ENCODE measurements at places on chromosomes 13 and 19. TPM values are rescaled to one million over a fixed set of nuclear protein-coding genes. Genes with fewer than 3 reads are reported as not detected.

The EFNB2 gene
- 0.24 TPM for total RNA-seq

The TPTE2 gene
- 0.22 TPM for total RNA-seq

DNA sequence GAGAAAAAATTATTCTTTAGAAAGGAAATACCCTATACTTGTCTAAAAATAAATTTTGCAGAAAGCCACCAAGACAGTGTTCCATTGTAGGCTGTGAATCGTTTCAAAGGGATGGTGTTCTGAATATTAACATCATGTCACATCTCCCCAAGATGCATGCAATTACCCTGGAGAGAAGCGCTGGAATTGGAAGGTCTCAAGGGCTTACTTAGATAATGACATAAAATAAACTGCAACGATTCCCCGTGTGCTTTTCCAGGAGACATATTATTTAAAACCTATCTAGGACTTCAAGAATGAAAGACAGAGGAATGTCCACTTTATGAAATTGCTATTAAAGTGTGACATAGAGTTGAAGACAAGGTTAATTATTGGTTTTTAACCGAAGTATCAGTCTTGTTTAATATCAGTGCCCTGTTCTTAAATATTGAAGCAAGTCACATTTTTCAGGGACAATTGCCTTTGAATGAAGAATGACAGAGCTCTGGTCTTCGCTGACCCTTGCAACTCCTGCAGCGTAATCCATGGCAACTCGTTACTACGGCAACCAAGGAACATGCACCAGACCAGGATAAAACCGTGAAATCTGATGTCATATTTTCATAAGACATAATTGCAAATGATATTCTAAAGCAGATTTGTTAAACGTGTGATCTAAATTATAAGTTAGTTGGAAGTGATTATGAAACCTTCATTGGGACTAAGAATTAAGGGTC, 91.7 kb downstream of the EFNB2 start:
- no peaks in the 10 kb centered on the region for H3K36me3 ChIP-seq
- no peak for DNase-seq
- no peaks in the 10 kb centered on the region for H3K4me1 ChIP-seq

DNA sequence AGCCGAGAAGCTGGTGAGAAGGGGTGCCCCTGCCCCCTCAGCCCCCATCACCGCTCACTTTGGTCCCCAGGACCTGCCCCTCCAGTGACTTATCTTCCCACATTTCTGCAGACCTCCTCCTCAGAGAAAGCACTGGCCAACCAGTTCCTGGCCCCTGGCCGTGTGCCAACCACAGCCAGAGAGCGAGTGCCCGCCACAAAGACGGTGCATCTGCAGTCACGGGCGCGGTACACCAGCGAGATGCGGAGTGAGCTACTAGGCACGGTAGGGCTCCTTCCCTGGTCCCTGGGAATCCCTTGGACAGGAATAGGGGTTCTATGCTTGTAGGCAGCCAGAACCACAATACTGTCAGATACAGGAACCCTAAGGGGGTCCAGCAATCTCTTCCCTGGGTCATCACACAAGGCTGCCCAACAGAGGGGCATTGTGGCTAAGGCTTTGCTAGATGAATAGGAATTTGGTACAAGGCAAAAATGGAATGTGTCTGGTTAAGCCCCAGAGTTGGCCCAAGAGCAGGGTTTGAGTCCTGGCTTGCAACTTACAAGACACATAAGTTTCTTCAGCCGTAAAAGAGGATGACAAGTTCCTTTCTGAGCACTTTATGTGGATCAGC, 1.0 kb downstream of the USE1 start:
- H3K27me3 ChIP-seq, result no peaks in the 10 kb centered on the region
- peak overlapping the region; percentile 85 for H3K4me3 ChIP-seq
- no peak for DNase-seq
- H3K36me3 ChIP-seq, result peaks cover 12% of the 10 kb centered on the region
- H3K4me1 ChIP-seq, result peaks cover 30% of the 10 kb centered on the region
- no peak overlapping the region for H3K27ac ChIP-seq

- H3K36me3 ChIP-seq, result peaks cover 8% of the 10 kb centered on the region
- H3K27ac ChIP-seq, result no peak overlapping the region
- peaks cover 5% of the 10 kb centered on the region for H3K27me3 ChIP-seq
- no peak overlapping the region for H3K4me3 ChIP-seq
Measured at GRCh38 chr19:51135986-51136762, 5.9 kb upstream of the SIGLEC7 start.

DNA sequence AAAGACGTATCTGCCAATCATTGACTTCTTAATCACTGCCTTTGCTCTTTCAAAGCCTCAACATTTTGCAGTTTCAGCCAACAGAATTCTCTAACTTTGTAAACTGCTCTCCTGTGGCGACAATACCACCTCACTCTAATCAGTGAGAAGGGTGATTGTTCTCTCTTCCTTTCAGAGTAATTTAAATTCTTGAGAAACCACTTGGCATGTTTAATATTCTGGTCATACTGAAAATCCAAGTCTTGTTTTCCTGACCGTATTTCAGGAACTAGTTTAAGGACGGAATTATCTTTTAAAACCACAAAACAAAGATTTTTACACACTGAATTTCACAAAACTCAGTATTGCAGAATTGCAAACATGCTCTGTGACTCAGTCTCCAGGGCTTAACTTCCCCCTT, 5.2 kb upstream of the CDC16 start:
- peaks cover 1% of the 10 kb centered on the region for H3K36me3 ChIP-seq
- H3K27ac ChIP-seq, result no peak overlapping the region
- DNase-seq, result no peak
- H3K4me3 ChIP-seq, result no peak overlapping the region

The B3GNT8 gene
- 1.1 TPM for total RNA-seq

DNA sequence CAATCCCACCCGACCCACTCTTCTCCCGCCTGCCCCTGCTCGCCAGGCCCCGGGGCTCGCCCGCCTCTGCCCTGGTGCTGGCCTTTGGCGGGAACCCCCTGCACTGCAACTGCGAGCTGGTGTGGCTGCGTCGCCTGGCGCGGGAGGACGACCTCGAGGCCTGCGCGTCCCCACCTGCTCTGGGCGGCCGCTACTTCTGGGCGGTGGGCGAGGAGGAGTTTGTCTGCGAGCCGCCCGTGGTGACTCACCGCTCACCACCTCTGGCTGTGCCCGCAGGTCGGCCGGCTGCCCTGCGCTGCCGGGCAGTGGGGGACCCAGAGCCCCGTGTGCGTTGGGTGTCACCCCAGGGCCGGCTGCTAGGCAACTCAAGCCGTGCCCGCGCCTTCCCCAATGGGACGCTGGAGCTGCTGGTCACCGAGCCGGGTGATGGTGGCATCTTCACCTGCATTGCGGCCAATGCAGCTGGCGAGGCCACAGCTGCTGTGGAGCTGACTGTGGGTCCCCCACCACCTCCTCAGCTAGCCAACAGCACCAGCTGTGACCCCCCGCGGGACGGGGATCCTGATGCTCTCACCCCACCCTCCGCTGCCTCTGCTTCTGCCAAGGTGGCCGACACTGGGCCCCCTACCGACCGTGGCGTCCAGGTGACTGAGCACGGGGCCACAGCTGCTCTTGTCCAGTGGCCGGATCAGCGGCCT, 4.1 kb downstream of the LRFN3 start:
- H3K27ac ChIP-seq, result no peak overlapping the region
- peaks cover 29% of the 10 kb centered on the region for H3K4me1 ChIP-seq
- H3K27me3 ChIP-seq, result no peaks in the 10 kb centered on the region
- no peak overlapping the region for H3K4me3 ChIP-seq
- no peak for DNase-seq

- H3K27me3 ChIP-seq, result no peaks in the 10 kb centered on the region
- peak overlapping the region; percentile 90 for H3K27ac ChIP-seq
- H3K4me3 ChIP-seq, result peak overlapping the region; percentile 87
- peaks cover 33% of the 10 kb centered on the region for H3K36me3 ChIP-seq
- DNase-seq, result no peak
Measured at GRCh38 chr13:99075268-99076191, 97.7 kb upstream of the DOCK9 start.

The ZFP14 gene
- 2.7 TPM for total RNA-seq

The DACH1 gene
- total RNA-seq, result 0.17 TPM

The SYNE4 gene
- total RNA-seq, result 4.8 TPM

GRCh38 chr19:5635427-5635826, 12.5 kb downstream of the SAFB start:
- H3K27me3 ChIP-seq, result no peaks in the 10 kb centered on the region
- H3K27ac ChIP-seq, result peak overlapping the region; percentile 41
- peaks cover 51% of the 10 kb centered on the region for H3K4me1 ChIP-seq
- no peak overlapping the region for H3K4me3 ChIP-seq
- no peak for DNase-seq
- H3K36me3 ChIP-seq, result peaks cover 24% of the 10 kb centered on the region
